Natural killer cell (primary cell): ENCODE measurements at places on chromosomes 5 and 9.

- DNase-seq, result no peak
These were observed 508.6 kb downstream of the RASEF start for GRCh38 chr9:82554381-82554780.

DNA sequence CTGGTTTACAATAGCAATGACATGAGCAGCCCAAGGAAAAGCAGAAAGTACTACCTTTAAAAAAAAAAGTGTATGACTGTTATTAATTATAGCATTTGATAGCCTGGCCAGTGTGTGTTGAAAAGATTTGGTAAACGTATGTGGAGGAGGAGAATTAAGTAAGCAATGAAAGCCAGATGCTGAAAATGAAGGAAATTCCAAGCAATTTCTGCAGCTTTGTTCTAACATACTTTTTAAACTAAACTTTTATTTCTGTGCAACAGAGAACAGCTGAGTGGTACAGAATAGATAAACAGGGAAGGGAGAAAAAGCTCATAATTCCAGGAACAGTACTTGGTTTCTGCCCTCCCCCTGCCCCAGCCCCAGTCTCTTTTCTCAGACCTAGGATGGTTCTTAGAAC is 252.6 kb downstream of the ADAMTSL1 start:
- no peak for DNase-seq

DNA sequence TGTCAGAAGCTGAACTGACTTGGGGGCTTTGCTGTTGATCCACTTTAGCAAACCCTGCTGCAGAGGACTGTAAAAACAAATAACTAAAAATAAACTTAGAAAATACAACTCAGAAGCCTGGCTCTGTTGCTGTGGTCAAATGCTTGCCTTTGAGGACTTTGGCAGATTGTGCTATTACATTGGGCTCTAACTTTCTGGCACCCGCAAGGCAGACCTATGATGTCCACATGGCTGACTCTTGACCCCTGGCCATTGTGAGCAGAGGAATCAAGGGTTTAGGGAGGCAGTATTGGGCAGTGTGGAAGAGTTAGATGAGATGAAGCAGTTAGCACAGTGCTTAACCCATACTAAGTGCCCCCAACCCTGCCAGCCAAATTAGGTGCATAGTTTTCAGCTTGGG is 34.0 kb downstream of the OTULIN start:
- DNase-seq, result no peak

GRCh38 chr5:125877248-125877647 is 546.0 kb upstream of the GRAMD2B start:
- no peak for DNase-seq

DNA sequence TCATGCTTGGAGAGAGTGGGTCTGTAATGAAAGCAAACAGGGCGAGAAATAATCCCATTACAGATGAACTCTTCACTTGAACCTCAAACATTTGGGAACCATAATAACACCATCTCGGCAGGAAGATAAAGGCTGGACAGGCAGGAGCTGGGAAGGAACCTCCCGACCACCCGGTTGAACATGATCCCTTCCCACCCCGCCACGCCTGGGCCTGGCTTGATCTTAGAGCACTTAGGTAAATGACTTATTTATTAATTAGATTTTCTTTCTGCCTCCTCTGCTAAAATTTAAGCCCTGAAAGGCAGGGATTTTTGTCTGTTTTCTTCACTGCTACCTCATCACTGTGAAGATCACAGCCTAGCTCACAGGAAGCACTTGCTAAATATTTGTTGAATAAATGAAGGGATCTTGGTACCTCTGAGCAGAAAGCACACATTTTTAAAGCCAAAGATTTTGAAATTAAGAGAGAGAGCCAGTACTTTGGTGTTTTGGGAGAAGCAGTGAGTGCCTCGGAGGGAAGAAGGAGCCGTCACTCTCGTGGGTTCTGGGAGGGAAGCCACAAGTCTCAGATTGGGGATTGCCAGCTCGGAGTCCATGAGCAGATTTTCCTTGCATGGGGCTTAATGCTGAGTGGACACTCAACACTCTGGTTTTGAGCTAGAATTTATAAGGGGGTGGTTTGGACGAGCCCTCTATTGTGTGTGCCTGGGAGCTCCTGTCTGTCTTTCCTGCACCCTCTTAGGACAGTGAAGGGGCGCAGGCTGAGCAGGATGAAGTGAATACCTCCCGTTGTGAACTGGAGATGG is 133.3 kb downstream of the MACROH2A1 start:
- no peak for DNase-seq

- no peak for DNase-seq
These were observed 46.6 kb downstream of the ATG10 start for GRCh38 chr5:82018462-82018861.

- no peak for DNase-seq
These were observed 6.6 kb downstream of the GALNT10 start for GRCh38 chr5:154196955-154197652.

- DNase-seq, result no peak
These were observed 160.2 kb upstream of the DAPK1 start for GRCh38 chr9:87337335-87338087.

DNA sequence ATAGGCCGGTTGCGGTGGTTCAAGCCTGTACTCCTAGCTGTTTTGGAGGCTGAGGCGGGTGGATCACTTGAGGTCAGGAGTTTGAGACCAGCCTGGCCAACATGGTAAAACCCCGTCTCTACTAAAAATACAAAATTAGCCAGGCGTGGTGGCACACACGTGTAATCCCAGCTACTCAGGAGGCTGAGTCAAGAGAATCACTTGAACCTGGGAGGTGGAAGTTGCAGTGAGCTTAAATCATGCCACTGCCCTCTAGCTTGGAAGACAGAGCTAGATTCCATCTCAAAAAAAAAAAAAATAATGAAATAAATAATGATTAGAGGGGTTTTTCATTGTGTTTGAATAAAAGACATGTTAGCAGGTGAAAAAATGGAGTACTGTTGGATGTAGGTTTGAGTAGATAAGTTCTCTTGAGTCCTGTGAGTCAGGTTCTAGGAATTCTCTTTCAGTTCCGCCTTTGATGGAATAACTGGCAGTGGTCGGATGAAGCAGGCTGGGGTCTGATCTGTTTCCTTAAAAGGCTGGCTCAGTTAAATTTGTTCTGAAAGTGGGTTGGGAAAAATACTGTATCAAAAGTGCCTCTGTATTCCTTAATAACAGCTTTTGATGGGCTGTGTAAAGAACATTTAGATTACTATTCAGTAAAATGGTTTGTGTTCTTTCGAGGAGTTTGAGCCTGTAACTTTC is 73.2 kb downstream of the AOPEP start:
- no peak for DNase-seq

- DNase-seq, result no peak
These were observed 4.9 kb downstream of the GMCL2 start for GRCh38 chr5:178182158-178182876.

DNA sequence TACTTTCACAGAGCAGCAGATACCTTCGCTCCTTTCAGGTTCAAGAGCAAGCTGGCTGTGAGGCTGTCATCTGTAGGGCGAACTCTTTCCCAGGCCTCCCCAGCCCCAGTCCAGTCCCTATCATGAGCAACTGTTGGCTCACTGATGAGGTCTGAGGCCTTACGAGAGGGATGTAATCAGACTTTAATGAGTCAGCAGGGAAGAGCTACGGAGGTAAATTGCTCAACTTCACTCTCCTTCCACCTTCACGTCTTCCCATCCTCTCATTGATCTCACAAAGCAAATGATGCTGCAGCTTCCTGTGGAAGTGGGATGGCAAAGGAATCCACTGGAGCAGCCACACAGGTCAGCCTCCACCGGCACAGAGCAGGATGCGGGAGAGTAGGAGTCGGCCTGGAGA is 130.7 kb upstream of the TBCA start:
- DNase-seq, result no peak

DNA sequence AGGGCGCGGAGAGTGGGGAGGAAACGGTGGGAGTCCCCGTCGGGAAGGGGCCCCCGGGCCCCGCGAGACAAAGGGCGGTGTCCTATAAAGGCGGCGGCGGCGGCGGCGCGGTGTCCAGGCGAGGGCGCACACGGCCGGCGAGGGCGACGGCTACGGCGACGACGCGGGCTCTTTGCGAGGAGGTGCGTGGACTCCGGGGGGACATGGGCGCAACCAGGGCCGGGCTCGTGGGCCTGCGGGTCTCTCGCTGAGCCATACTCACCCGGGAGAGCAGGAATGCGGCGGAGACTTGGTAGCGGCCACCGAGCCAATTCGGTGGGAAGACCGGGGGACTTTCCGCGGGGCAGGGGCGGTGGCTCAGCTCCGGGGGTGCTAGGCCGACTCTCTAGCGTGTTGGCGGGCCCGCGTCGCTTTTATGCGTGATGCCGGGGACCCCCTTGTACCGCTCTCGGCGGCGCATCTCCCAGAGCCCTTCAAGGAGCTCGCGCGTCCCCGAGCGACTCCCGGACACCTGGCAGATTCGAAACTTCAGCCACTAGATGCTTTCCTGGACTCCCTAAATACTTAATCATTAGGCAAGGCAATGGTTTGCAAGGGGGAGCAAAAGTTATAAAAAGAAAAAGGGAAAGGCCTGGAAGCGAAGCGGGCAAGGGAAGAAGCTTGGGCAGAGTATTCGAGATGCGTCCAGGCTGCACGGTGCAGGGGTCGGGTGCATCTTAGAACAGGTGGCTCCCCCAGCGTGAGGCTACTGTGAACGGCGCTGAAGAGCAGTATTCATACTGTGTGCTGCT is 5.9 kb upstream of the TAL2 start:
- peak; percentile 7 for DNase-seq

DNA sequence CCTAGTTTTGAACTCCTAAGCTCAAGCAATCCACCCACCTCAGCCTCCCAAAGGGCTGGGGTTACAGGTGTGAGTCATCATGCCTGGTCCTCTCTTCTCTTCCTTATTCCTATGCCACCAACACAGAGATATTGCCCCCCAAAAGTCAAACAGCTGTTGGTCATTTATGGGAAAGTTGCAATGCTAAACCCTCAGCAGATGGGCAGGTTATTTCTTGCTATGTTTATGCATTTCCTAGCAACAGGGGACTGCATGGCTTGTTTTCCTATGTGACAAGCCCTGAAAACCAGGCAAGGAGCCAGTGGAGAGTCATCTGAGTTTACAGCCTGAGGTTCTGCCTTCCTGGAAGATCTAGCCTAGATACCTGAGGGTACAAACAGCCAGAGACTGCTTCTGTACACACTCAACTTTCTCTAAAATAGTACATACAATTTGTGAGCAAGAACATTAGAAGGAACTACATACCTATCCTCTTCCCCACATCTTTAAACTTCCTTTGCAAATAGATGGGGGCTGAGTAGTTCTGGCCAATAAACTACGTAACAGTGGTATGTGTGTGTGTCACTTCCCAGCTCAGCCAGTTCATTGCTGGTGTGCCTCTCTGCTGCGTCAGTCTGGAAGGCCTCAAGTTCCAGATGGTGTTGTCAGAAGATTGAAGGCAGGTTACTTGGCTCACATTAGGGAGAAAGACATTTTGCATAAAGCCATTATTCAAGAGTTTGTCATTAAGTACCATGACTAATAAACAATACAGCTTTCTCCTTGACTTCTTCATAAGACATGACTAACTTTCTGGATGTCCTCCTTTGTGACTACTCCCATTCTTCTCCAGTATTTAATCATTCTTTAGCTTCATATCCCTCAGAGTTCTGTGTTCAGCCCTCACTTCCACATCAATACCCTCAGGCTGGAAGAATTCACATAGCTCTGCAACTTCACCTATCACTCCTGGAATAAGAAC is 65.3 kb downstream of the CSNK1A1 start:
- no peak for DNase-seq

GRCh38 chr5:12023614-12024241 is 119.5 kb upstream of the CTNND2 start:
- peak; percentile 4 for DNase-seq

DNA sequence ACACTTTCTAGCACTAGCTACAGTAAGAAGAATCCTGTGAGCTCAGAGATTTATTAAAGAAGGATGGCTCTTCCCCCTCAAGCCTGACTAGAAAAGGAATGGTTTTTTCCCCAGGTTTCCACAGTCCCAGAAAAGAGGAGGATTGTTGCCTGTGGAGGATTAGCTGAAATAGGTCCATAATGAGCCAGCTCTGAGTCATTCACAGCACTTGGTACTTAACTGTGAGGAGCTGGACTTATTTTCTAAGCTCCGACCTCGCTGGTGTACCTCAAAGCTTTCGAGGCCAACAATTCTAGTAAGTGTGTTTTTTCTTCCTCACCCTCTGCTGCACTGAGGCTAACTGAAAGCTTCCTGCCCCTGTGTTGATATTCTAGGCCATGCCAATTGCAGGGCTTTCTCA is 222.5 kb upstream of the IL12B start:
- no peak for DNase-seq

- no peak for DNase-seq
These were observed 3.3 kb downstream of the CD274 start for GRCh38 chr9:5453673-5454072.

GRCh38 chr5:32343058-32343672 is 30.4 kb upstream of the MTMR12 start:
- no peak for DNase-seq

GRCh38 chr5:134110382-134110781 is 4.1 kb upstream of the TCF7 start:
- peak; percentile 68 for DNase-seq

DNA sequence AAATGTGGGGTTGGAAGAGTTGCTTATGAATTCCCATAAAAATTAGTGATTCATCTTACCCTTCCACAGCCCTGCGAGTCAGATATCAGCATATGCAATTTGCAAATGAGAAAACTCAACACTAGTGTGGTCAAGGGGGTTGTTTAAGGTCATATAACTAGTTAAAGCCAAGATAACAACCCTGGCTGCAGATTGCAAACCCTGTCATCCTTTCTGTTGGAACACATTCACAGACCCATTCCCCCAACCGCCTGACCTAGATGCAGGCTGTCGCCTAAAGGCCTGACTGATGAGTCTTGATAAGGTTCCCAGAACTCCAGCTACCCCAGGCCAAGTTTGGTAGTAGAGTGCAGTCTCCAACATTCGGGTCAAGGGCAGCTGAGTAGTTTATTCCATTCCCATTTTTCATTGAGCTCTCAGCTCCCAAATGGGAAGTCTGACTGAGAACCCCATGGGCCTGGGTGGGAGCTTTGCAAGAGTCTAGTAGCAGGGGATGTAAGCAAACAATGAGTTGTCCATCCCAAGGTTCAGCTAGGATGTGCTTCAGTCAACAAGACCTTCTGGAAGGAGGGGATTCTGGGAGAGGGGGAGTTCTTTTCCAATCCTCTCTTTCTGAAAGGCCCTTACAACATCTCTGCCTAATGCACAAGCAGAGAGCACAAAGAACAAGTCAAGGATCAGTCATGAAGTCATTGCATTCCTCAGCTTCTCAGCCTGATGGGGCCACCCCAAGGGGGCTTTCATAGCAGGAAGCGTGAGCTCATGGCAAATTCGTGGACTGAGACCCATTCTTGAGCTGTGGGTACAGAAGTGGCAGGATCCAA is 40.3 kb downstream of the ADAM19 start:
- no peak for DNase-seq
